Activated T-cell treated with anti-CD3 and anti-CD28 coated beads, Interleukin-2, amount 50 U/mL, for 24 hours (primary cell): ENCODE measurements at places on chromosomes 2 and 18.

DNA sequence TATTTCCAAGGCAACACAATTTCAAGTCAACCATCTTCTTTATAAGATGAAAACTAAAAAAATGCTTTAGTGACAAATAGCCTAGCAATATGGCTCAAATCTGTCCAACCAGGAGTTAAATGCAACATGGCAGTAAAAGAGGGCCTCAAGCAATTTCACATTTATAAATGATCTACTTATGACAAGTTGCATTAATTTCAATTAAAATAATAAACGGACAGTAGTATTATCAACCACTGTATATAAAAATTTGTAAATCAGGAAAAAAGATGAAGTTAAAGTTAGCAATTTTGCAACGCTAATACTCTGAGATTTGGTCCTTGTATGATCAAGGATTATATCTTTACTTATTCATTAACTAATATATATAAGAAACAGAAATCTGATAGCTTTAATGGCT lies 19.3 kb downstream of the CCDC88A start:
- DNase-seq = no peak

DNA sequence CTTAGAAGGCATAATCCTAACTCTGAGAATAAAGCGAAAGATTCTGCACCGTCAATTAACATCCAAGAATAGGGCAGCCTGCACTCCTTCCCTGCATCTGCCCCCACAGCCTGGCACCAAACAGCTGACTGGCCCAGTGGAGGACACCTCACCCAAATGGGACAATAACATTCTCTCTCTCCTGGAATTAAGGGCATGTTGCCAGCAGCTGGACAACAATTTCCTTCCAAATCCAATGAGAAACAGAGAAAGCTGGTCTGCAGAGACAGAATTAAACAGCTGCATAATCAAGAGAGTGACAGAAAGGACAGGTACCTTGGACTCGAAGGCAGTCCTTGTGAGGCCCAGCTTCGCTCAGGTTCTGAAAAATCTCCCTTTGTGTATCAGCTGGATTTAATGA lies 15.0 kb downstream of the COX7A2L start:
- DNase-seq = no peak

DNA sequence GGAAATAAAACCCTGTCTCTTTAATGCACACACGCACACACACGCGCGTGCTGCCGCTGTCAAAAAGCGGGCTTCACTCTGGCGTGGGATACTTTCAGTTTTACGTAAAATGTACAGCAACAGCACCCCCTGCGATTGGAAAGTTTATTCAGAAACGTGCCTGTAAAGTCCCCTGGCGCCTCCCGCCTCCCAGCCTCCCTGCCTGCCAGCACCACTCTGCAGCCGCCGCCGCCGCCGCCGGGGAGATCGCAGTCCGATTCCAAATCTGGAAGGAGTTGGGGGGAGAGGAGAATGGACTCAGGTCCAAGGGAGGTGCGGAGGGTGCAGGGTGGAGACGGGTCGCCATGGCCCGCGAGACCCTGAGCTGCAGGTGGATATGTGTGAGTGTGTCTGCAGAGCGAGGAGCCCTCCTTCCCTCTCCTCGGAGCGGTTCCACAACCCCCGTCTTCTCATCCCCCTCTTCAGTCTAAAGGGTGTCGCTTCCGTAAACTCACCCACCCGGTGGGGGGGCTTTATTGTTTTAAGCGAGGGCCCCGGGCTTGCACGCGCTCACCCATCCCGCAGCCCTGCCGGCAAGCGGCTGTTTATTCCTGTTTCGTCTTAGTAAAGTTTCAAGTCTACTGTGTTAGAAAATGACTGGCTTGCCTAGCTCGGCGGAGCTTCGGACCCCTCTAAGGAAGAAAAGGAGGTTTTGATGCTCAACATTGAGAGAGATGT lies 1.8 kb upstream of the BCL11A start:
- DNase-seq = peak; percentile 71

GRCh38 chr2:134677856-134678756 lies 40.7 kb downstream of the TMEM163 start:
- no peak for DNase-seq

DNA sequence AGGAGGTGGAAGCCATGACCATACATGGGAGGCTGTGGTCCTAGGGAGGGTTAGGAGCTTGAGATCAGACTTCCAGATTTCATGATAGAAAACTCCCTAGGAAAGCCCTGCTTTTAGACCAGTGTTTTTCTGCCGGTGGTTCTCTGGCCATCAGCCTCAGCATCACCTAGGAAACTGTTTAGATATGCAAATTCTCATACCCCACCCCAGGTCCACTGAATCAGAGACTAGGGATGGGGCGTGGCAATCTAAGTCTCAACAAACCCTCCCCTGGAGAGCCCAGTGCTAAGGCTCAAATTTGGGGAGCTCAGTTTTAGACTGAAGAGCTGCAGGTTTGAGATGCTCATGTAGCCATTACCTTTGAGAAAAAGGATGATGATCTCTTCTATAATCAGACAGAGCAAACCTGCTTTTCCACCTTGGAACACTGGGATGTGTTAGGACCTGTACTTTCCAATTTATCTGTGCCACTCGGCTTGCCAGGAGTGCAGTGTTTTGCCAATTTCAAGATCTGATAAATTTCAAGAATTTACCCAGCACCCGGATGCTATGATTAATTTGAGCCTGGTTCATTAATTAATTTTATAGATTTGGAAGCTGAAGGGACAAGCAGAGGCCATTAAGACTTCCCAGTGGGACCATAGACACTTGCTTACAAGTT lies 31.5 kb upstream of the LYPD6B start:
- DNase-seq = no peak

DNA sequence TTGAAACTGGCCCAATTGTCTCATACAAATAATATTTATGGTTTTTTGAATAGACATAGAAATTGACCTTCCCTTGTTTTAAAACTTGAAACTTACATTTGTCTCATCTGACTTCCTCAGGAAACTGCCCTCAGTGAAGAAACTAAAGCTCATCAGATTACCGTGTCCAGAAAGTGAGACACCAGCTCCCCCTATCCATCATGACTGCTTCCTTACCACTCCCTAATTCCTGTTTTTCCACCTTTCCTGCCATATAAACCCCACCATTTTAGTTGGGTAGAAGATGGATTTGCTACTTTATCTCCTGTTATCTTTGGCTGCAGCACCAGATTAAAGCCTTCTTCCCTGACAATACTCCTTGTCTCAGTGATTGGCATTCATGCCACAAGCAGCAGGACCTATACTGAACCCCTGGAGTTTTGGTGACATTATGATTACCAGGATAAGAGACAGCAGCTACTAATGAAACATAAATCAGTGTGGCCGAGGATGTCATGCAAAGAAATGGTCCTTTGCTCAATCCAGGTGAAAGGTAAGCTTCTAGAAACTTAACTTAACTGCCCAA lies 1627.6 kb upstream of the ZEB2 start:
- no peak for DNase-seq

DNA sequence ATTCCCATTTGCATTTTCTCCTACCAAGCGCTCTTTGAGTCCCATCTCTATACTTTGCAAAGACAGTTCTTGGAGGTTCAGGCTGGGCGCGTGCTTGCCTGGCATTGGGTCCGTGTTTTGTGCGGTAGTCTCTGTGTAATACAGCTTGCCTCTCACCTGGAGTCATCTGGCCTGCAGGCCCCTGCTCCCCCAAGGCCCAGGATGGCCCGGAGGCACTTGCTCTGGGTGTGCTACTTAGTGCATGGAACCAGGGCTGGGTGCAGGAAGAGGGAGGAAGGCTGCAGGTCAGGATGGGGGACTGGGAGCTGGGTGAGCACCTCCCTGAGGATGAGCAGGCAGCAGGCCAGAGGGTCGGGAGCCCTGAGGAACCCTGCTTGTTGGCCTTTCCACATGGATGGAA lies 220.9 kb downstream of the LDLRAD4 start:
- peak; percentile 28 for DNase-seq

DNA sequence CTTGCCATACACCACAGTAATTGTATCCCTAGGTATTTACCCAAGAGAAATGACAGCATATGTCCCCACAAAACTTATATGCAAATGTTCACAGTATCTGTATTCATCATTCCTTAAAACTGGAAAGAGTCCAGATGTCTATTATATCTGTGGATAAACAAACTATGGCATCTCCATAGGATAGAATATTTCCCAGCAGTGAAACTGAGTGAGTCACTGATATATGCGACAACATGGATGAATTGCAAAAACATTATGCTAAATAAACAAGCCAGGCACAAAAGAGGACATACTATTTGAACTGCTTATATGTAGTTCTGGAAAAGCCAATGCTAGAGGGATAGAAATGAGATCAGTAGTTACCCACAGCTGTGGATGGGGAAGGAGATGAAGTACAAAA lies 359.4 kb upstream of the DSEL start:
- DNase-seq = no peak

GRCh38 chr18:22109535-22109934 lies 59.9 kb upstream of the GATA6 start:
- DNase-seq = no peak

- DNase-seq = no peak
These were observed 11.1 kb downstream of the SMYD1 start for GRCh38 chr2:88078643-88079172.

DNA sequence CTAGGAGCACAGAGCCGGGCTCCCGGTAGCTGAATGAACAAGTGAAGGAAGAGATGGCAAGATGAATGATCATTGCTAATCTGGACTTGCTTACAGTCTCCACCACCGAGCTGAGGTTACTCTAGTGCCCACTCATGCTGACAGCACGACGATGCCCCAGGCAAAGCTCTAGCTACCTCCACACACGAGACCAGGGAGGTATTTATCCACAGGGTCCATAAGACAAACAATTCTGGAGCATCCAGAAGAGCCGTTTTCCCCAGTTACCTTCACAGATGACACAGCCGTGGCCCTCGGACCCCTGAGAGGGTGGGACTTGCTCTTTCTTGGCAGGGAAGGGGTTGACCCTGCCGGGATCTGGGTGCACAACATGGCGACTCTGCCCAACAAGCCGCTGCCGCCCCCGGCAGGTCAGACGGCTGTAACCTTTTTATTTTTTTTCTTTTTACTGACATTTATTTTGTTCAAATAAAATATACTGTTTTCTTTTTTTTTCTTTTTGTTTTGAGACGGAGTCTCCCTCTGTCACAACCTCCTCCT lies 120.3 kb downstream of the PXDN start:
- no peak for DNase-seq

GRCh38 chr2:113878743-113879142 lies 11.1 kb upstream of the ACTR3 start:
- DNase-seq = no peak

DNA sequence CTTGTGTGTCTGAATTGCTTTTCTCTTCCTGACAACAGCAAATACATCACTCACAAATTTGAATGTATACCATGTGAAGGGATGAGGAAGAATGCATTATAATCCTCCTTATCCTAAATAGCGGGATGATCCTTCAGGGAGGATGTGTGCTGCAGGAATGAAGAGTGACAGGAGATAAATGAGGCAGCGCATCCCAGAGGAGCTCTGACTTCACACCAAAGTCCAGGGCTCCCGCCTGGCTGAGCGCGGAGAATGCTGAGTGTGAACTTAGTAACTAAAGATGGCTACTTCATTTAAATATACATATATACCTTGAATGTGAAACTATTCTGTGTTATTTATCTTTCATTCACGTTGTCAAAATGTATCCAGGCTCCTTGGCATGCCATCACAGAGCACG lies 145.2 kb upstream of the TPO start:
- DNase-seq = no peak

DNA sequence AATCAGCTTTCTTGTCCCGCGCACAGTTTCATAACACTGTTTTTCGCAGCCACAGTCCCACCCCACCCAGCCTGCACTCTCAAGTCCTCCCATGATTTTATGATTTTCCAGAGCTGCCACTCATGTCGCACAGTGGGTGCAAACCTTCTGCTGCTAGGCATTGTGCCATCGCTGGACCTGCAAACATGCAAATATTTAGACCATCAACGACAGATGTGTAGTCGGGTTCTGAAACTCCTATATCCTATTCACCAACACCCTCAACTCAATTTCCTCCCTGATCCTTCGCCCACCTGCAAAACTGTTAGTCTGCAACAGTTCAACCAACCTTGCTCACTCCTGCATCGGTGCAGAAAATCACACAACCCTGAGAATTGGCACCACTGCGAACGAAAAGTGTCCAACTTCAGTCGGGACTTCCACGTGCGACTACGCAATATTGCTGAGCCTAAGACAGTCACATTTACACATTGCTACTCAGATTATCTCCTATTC lies 871 bp upstream of the ALS2 start:
- peak; percentile 55 for DNase-seq

DNA sequence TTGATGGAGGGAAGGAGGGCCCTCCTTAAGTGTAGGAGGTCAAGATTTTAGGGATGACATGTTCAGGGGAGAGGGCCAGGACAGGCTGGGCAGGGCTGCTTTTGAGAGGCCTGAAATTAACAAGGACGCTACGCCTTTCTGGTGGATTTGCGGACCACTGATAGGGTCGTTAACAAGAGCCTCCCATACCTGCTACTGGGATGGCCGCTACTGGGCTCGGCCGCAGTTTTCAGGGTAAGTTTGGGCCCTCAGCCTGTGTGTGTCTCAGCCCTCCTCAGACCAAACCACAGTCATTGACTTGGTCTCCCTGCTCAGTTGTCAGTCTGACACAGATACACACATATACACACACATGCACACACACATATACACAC lies 180.9 kb downstream of the SMAD2 start:
- DNase-seq = no peak

DNA sequence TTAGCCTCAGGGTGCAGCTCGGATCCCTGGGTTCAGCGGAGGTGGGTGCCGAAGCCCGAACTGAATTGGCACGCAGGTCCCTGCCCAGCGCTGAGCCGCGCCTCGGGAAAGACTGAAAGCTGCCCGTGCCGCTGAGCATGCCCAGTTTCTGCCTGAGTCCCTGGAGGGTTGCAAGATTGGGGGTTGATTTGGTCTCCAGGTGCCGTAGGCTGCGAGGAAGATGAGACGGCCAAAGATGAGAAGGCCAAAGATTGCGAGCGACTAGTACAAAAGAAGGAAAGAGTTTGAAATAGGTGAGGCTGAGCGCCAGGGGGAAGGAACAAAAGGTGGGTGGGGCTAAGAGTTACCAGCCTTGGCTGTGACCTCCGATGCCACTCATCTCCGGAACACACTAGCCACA lies 852 bp upstream of the KCNH7 start:
- no peak for DNase-seq

DNA sequence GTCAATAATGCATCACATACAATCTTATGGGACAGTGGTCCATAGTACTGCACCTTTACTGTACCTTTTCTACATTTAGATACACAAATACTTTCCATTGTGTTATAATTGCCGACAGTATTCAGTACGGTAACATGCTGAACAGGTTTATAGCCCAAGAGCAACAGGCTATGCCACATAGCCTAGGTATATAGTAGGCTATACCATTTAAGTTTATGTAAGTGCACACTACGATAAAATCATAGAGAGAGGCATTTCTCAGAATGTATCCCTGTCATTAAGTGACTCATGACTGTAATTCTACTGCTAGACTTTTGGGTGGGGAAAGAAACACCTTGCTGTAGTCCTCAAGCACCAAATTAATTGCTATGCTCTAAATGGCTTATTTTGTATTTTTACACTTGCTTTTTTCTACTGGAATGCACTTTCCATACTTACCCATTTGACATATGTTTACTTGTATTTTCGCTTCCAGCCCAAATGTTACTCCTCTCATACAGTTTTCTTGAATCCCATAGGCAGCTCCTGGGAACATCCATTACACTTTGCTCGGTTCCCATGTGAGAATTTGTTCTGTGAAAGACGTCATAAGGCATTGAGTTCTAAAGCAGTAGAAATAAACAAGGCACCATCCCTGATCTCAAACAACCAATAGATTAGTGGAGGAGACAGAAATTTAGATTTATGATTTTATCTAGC lies 714.0 kb upstream of the ID2 start:
- no peak for DNase-seq
